ENCODE measurements at places on chromosomes 16 and 17.
A peak's percentile ranks its signal among the peaks of the same experiment; 100 is the strongest.

DNA sequence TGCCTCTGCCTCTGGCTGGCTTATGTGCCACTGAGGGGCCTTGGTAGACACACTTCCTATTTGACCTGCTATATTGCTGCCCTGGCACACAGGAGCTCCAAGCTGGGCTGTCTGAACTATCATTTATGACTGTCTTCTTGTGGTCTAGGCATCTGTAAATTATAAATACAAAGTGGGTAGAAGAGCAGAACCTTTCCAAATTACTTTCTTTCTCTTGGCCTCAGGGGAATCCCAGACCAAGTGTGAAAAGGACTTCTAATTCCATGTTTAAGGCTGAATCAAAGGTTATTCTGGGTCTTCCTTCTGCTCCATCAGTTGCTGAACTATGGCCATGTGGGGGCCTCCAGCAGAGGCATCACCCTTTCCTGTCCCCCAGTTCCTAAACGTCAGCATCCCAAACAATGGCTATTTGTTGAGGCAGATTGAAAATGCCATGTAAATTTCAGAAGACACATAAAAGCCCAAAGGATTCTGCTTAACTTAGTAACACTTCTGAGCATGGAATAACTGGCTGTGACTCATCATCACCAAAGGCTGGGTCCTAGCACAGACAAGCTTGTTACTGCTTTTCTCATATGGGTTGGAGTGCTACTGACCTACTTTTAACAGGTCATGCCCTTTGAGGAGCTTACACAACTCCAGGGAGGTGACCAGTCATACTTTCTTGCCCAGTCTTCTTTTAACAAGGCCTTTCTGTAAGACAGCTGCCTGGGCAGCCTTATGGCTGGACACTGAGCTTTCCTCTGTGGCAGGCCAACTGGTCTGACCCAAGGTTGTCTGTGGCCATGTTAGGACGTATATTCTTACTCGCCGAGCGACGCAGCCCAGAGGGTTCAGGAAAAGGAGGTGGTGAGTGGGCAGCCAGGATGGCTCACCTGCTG is 154.8 kb downstream of the VPS53 start:
- no peak for DNase-seq

DNA sequence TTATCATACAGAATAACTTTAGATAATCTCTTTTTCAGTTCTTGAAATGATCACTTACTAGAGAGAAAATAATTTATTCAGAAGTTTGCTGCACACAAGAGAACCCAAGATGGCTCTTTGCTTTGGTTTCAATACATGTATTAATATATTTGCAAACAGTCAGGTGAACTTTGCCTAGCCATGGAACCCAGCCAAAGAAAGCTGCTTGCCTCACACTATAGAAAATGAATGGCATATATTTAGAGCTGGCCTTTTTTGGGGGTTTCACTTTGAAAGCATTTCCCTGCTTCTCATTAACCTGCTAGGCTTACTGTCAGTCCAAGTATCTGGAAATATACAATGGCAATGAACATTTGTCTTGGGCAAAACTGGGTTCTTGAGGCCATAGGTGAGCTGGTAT is 75.3 kb downstream of the MRTFB start:
- DNase-seq: no peak

DNA sequence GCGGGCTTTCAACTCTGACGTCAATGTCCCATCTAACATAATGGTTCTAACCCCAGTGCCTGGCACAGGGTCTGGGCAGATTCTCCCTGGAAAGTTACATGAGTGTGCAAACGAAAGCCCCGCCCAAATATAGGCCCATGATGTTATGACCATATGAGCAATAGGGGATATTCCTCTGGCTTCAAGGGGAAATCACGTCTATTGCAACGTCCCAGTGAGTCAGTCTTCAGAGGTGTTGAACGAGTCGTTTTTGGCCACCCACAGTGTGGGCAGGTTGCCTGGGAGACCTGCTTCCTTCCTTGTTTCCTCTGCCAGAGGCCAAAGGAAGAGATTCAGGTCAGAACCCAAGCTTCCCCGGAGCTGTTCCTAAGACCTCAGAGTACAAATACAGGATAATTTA is 30.3 kb downstream of the PIK3R5 start:
- DNase-seq: peak; percentile 65

DNA sequence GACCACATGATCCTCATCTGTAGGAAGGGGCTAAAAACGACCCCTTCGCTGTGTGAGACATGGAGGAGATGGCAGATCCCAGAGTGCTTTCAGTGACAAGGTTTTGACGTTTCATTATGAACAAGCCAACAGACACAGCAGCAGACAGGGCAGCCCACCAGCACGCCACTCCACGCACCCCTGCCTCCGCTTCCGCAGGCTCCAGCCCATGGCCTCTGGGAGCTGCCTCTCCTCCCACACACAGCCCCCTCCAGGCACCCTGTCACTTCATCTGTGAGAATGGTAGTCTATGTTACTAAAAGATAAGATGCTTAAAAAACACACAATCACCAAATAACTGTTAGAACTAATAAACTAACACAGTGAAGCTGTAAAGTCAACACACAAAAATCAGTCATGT is 12.3 kb upstream of the ADCY7 start:
- no peak for DNase-seq

- DNase-seq: no peak
Measured at GRCh38 chr17:60586288-60586974, 13.6 kb upstream of the PPM1D start.

GRCh38 chr16:30063893-30064728 is 1.4 kb upstream of the ALDOA start:
- DNase-seq: peak; percentile 52

GRCh38 chr16:68444056-68444657 is 4.2 kb downstream of the SMPD3 start:
- no peak for DNase-seq

DNA sequence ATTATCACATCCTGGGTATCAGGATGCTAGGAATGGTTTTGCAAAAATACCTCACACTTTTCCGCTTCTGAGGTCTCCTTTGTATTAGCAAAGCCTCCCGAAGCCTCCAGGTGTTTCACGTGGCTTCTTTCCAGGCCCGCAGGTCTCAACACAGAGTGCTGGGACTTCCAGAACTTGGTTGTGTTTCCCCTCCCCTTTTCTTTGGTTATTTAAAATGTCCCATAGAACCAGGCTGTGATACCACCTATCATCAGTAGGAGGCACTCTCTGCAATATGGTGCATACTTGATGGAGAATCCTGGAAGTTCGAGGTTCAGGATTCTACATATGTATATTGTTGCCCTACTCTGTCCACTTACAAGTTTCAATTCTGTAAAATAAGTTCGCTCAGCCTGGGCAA is 28.8 kb downstream of the ATP2C2 start:
- DNase-seq: no peak

- DNase-seq: no peak
Measured at GRCh38 chr16:50762241-50762640, 20.4 kb downstream of the CYLD start.

- no peak for DNase-seq
Measured at GRCh38 chr16:87065446-87066132, 251.6 kb downstream of the C16orf95 start.

DNA sequence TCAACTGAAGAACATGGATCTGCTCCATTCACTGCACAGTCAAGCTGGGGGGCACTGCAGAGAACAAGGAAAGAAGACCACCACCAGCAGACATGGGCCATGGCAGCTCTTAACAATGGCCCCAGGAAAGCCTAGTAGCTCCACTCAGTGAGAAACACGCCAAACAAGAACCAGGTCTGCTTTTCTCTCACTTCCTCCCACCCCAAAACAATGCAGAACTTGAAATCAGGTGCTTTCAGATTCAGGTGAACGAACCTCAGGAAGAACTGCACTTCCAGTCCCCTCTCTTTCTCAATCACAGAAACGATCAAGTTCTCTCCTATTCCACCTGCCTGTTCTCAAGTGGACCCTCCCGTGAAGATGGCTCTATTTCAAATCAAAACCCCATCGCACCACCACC is 155.6 kb downstream of the GRIN2A start:
- no peak for DNase-seq

GRCh38 chr17:31487648-31488263 is 96.3 kb downstream of the RAB11FIP4 start:
- peak; percentile 94 for DNase-seq

- DNase-seq: no peak
Measured at GRCh38 chr16:80996688-80997138, 10.0 kb downstream of the CMC2 start.

DNA sequence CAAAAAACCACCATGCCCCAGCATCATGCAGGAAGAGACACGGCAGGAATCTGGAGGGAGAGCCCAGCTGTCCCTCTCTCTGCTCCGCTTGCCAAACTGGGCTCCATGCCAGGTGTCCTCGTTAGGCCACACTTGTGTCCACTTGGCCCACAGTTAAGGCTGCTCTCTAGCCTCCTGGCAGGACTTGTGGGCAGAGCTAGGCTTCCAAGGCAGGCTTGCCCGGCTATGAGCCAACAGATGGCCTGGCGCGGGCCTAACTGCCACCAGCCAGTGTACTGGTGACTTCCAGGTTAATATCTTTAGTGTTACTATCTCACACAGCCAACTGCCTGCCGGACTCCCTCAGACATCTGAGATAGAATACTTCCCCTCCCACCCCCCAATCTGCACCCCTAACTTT is 10.6 kb downstream of the ATP6V0D1 start:
- DNase-seq: no peak

GRCh38 chr16:53781023-53781605 is 77.2 kb downstream of the FTO start:
- no peak for DNase-seq

DNA sequence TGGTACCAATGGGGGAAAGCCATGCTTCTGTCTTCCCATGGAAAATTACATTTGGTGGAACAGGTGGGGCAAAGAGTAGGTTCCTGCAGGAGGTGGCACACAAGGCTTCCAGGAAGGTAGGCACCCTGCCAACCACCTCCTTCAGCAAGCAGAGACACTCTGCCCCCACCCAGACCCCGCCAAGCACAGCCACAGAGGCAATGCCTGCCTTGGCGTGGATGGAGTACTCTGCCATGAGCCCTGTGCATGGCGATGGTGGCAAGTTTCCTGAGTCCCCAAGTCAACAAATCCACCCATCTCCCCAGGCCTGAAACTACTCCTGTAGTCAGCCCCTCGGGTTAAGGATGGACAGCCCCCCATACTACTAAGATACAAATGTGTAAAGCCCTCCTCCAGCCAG is 119.2 kb upstream of the GNAO1 start:
- DNase-seq: no peak

DNA sequence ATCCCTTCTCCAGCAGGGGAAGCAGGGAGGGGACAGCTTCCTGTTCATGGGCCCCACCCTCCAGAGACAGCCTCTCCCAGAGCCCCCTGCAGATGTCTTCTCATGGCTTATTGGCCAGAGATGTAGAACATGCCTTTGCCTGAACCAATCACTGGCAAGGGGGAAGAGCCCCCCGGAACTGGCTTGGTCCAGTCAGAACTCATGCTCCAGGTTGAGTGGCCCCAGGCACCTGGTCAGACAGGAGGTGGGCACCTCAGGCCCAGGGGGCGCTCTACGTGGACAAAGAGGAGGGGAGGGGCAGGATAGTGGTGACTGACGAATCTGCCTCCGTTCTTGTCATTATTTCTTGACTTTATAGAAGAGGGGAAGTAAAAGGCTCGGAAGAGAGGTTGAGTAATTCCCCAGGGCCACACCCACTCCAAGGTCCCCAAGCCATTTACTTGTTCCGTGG is 23.6 kb downstream of the RAB11FIP4 start:
- no peak for DNase-seq

DNA sequence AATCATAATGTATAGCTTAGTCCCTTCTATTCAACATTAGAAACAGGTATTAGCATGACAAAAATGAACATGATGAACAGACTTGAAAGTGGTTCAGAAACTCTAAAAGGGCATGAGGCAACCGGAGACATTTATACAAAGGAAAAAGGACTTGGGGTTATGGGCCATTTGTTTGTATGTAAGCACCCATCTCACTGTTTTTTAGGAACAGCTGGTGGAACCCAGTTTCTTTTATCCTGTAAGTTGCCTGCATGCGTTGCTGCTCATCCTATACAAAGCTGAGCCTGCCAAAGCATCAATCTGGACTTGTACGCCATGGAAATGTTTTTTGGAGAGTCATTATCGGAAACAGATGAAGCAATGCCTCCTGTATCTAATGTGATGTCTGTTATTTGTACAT is 72.3 kb upstream of the NACA2 start:
- no peak for DNase-seq

DNA sequence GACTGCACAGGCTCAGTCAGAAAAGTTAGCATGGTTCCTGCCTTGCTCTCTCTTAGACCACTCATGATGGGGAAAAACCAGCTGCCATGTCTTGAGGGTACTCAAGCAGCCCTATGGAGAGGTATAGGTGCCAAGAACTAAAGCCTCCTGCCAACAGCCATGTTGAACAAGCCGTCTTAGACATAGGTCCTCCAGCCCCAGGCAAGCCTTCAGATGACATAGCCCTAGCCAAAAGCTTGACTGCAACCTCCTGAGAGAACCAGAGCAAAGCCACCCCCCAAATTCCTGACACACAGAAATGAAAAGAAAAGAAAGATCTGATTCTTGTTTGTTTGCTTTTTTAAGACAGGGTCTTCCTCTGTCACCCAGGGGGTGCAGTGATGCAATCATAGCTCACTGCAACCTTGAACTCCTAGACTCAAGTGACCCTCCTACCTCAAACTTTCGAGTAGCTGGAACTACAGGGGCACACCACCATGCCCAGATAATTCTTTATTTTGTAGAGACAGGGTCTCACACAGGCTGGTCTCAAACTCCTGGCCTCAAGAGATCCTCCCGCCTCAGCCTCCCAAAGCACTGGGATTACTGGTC is 36.3 kb downstream of the CMTM3 start:
- DNase-seq: no peak

All from activated gamma-delta T cell treated with anti-CD3 and anti-CD28 coated beads, Interleukin-2, amount 50 U/mL, for 16 hours (primary cell).